IMR-90 (cell line): ENCODE measurements at places on chromosomes 6 and 20. TPM values are rescaled to one million over a fixed set of nuclear protein-coding genes. Genes with fewer than 3 reads are reported as not detected.

Gene ALDH8A1
- total RNA-seq = under 0.01 TPM in 2 replicates

Gene NT5E
- total RNA-seq = 280 and 281 TPM in 2 replicates

Gene GRM1
- not detected in 2 replicates for total RNA-seq

Gene C6orf52
- total RNA-seq = not detected in 2 replicates

Gene ELMO2
- total RNA-seq = 45.0 and 52.7 TPM in 2 replicates

Gene GABRR1
- total RNA-seq = not detected in 2 replicates

Gene AVP
- total RNA-seq = not detected in 2 replicates

Gene RBL1
- total RNA-seq = 7.5 and 10.8 TPM in 2 replicates

Gene SLC25A27
- total RNA-seq = 0.28 TPM in 1 of 2 replicates, not detected in the other

Gene DCDC2
- not detected in 2 replicates for total RNA-seq

Gene LKAAEAR1
- not detected in 2 replicates for total RNA-seq

Gene TBP
- total RNA-seq = 8.8 and 12.2 TPM in 2 replicates

Gene GLP1R
- total RNA-seq = not detected in 2 replicates

Gene AKAP12
- 118 and 176 TPM in 2 replicates for total RNA-seq

Gene HLA-DQA1
- total RNA-seq = not detected in 2 replicates

Gene SOBP
- total RNA-seq = 0.72 and 1.1 TPM in 2 replicates

Gene PI3
- total RNA-seq = not detected in 2 replicates

Gene AGER
- total RNA-seq = 0.18 and 0.28 TPM in 2 replicates

Gene TCP11
- total RNA-seq = 0.36 and 0.56 TPM in 2 replicates

Gene HDGFL1
- not detected in 2 replicates for total RNA-seq
